GOT3 (cell line): ENCODE measurements at places on chromosomes 2 and 18.

DNA sequence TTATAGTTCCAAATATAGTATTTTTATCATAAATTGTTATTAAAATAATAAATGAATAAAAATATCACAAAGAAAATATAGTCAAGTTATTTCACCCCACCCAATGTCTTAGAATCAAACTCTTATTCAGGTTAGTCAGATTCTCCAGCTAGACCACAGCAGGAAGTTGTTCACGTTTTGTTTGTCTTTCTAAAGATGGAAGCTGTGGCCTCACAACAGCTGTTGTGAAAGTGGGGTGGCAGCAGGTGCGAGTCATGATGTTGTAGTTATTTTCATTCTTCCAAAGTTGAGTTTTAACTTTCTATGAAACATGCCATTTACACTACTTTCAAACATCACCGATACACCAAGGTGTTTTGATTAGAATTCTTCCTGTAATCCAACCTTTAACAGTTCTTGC is 272.9 kb downstream of the SLC8A1 start:
- DNase-seq, result no peak

DNA sequence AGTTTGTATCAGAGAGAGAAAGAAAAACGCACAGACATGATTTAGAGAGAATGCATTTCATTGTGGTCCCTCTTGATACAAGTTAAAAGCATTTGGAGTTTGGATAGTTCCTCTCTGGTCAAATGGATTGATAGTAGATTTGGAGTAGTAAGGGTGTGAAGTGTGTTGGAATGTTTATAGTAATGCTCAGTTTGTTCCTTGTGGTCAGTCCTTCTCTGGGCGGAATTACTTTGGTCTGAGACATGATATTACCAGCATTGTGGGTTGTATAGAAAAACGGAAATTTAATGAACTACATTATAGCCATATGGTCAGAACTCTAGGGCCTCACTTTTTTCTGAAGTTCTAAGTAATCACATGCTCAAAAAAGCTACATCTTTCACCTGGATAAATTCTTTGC is 178.9 kb downstream of the AGAP1 start:
- no peak for DNase-seq

GRCh38 chr2:126899616-126900185 is 1.0 kb downstream of the TEX51 start:
- DNase-seq, result no peak

DNA sequence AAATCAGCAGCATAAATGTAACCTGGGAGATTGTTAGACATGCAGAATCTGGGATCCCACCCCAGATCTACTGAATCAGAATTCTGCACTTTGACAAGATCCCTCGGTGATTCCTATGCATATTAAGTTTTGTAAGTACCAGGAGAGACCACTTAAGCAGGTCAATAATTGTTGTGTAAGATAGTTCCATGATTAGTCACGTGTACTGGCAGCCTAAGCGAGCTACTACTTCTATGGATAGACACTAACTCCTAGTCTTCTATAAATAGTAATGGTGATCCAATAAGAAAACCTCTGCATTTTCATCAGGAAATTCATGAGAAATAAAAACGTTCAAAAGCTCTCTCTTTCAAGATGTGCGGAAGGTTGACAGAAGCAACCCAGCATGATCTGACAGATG is 988.2 kb upstream of the CHAC2 start:
- DNase-seq, result no peak

GRCh38 chr2:236814593-236814992 is 245.0 kb downstream of the ACKR3 start:
- DNase-seq, result no peak

GRCh38 chr2:58304843-58305242 is 63.7 kb upstream of the FANCL start:
- DNase-seq, result no peak

DNA sequence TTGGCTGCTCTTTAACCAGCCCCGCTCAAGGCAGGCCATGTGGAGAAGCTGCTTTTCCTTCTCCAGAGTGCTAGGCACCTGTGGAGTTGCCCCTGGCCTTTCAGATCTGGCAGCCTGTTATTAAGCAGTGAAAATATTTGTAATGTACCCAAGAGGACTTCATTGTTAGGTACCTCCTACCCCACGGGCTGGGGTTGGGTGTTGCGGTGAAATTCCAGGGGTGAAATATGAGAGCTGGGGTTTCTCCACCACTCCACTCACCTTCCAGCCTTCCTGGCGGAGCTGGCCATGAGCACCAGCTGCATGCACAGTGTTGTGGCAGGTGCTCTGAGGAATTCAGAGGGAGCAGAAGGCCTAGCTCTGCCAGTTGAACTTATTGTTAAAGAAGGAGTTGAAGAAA is 39.1 kb downstream of the NTSR2 start:
- no peak for DNase-seq

DNA sequence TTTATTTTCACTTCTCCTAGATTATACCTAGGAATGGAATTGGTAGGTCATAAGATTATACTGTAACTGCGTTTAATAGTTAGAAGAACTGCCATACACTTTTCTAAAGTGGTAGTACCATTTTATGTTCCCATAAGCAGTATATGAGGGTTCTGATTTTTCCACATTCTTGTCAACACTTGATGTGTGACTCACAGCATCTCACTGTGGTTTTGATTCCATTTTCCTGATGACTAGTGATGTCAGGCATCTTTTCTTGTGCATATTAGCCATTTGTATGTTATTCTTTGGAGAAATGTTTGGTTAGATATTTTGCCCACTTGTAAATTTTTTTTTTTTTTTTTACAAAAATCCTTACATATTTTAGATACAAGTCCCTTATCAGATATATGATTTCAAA is 2.3 kb downstream of the DCAF17 start:
- DNase-seq, result no peak

DNA sequence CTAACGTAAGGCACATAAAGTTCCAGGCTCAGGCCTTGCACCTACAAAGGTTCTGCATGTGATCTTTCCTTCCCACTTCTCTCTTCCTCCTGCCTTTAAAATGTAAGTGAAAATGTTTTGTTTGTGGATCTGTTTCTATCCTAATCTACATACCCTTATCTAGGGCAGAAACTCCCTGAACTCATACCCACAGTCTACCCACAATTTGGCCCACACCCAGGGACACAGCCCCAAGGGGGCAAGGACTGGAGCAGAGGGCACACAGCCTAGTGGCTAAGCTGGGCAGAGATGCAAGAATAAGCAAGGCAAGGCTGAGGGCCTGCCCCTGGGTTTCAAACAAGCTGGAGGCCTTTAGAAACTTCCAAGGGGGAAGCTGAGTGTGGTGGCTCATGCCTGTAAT is 71.0 kb downstream of the HS1BP3 start:
- DNase-seq, result no peak

GRCh38 chr2:2590841-2591541 is 259.9 kb upstream of the MYT1L start:
- DNase-seq, result no peak

DNA sequence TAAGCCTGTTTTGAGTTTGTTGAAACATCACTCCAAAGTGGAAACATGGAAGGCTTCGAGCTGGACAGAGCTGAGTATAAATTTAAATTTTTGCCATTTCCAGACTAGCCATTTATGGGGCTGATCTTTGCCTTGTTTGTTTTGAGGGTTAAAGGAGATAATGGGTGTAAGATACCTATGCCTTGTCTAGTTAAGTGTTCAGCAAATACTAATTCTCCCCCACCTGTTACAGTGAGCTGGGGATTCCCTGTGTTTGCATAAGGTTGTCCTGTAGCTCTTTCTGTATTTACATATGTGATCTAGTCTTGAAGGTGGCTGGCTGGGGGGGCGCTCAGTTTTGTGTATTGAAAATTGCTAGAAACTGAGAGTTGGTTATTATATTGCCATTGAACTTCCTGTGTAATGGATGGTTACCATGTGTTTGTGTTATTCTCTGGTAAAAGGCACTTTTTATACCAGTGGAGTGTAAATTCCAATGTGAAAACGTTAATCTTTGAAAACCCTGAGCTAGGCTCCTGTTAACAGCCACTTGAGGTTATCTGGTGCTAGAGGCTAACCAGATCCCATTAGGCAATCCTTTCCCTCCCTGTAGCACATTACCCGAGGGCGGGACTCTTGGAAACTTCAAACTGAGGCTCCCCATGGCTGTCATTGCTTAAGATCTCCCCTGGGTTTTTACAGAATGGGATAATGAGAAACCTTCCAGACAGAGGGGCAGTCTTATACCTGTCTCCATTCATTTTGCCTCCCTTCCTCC is 26.7 kb downstream of the TANC1 start:
- no peak for DNase-seq

DNA sequence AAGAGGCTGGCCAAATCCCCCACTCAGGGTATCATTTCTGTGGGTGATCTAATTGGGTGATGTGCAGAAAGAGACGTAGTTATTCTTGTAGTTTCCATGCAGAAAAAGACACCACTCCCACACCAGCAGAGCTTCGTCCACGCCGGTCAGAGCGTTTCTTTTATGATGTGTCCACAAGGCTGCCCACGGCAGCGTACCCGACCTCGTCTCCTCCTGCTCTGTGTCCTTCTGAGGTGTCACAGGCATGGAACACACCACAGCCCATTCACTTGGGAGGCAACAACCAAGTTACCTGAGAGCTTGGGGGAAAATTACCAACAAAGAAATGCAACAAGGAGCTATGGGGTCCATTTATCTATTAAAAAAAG is 131.3 kb downstream of the PXDN start:
- no peak for DNase-seq

- no peak for DNase-seq
Measured at GRCh38 chr18:34959989-34960388, 81.2 kb upstream of the MAPRE2 start.

GRCh38 chr2:72139471-72139873 is 8.2 kb downstream of the CYP26B1 start:
- DNase-seq, result no peak

- no peak for DNase-seq
Measured at GRCh38 chr18:12766986-12767433, 64.2 kb downstream of the PSMG2 start.

DNA sequence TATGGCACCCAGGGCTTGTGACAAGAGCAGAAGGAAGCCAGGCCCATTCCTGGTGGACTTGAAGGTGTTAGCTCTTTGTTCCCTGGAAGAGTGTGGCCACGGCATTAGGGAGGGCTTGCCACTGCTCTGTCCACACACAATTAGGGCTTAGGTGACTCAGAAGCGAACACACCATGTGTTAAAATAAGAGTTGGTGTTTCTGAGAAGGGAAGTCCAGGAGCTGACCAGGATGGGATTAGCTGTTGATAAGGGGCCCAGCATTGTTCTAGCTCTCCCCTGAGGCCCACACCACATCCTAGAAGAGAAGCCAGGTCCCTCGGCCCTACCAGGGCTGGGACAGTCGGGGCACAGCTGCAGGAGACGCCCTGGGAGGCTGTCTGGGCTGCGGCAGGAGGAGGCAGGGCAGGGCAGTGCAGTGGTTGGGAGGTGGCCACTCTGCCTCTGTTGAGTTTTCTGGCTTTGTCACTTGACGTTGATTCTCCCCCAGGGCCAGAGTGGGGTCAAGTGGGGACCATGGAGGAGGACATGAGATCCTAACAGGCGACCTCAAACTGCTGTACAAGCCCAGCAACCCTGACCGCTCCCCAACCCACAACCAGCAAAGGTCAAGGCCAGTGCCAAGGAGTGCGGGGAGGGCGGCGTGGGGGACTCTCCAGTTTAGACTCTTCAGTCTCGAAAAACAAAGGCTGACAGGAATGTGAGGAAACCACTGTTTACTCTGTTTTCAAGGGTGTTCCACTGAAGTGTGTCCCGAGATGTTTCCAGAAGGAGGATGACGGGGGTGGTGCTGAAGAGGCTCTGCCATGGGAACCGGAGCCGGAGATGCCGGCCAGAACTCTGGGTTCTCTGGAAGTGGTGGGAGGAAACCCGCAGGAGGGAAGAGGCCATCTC is 16.8 kb downstream of the GNLY start:
- DNase-seq, result no peak

GRCh38 chr18:43805646-43806194 is 528.4 kb upstream of the SYT4 start:
- no peak for DNase-seq

DNA sequence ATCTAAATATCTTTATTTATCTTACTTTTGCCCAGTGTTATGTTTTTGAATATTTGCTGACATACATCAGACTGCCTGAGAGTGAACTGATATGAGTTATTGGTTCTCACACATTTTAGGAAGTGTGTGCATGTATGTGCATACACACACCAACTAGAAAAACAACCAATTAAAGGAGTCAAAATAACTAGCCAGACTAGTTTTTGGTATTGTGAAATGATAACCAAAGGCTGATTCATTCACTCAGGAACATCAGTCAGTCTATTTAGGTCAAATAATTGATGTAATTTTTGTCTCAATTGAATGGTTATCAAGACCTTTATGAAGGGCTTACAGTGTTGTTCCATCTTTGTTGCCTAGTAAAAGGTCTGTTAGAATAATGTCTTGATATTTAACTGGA is 369.3 kb upstream of the VRK2 start:
- no peak for DNase-seq

DNA sequence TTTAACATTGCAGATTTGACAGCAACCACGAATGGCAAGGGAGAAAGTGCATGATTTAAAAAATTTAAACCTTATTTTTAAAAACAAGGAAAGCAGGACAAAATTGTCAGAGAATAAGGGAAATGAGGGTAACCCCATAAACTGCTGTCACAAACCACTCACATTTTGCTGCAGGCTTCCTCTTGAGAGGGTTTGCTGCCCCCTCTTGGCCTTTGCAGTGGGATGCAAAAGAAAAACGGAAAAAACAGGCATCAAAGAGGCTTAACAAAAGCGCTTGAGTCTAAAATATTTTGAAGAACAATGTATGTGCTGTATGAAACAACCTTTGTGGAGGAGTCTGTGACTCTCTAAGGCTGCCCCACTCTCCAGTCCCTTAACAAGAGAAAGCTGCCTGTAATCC is 91.6 kb downstream of the TMX3 start:
- no peak for DNase-seq

DNA sequence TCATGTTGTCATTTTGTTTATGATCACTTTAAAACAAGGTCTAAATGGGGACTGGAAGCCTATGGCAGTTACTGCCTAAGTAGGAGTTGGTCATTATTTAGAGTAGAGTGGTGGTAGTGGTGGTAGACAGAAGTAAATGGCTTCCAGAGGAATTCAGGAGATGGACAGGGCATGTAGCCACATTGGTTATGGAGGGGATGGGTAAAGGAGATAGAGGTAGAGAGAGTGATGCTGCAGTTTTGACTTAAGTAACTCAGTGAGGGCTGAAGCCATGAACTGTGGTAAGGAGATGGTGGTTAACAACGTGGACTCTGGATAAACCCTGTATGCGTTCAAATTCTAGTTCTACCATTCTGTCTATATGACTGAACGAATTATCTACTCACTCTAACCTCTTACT is 61.6 kb upstream of the NOSTRIN start:
- DNase-seq, result no peak

GRCh38 chr2:147398301-147398700 is 446.5 kb upstream of the ACVR2A start:
- no peak for DNase-seq

- no peak for DNase-seq
Measured at GRCh38 chr2:119242276-119243119, 18.9 kb downstream of the STEAP3 start.

GRCh38 chr2:151189125-151189524 is 72.5 kb downstream of the RBM43 start:
- no peak for DNase-seq

GRCh38 chr2:51693640-51694039 is 661.7 kb upstream of the NRXN1 start:
- no peak for DNase-seq

- no peak for DNase-seq
Measured at GRCh38 chr2:196839574-196839973, 30.4 kb upstream of the C2orf66 start.
